ENCODE measurements at places on chromosomes 5 and 9.
A peak's percentile ranks its signal among the peaks of the same experiment; 100 is the strongest.

- peak; percentile 90 for DNase-seq
Measured at GRCh38 chr9:87206064-87206661, 258.9 kb upstream of the GAS1 start.

DNA sequence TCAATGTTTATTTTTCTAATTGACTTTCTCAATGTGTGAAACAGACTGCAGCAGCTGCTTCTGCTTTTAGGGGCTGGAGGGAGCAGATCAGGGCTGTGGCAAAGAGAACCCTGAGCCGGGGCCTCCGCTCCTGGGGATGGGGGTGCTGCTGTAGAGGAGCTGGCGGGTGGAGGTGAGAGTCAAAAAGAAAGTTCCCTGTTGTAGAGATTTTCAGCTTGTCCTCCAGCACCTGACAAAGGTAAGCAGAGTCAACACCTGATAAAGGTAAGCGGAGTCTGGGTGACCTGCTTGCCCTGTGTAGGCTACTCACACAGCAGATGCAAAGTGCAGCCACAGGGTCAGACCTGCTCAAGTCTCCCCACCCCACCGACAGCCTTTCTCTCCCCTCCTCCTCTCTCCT is 252.4 kb upstream of the IRX1 start:
- DNase-seq, result no peak

- DNase-seq, result no peak
Measured at GRCh38 chr5:92644266-92644886, 936.6 kb downstream of the NR2F1-AS1 start.

DNA sequence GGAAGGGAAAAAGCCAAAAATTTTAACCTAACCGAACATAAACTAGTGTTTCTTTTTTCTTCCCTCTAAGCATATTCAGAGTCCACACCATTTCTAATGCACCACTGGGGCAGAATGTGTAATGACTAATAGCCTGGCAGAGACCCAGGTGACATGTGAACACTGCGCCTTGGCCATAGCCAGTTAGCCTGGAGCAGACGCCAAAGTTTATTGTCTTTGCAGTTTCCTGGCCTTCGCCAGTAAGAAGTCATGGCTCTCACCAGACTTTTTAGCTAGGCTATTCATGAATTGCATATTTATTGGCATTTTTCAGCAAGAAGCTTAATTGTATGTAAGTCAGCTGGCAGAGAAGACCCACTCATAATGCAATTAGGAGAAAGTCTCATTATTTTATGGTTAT is 182.8 kb upstream of the SLC27A6 start:
- DNase-seq, result peak; percentile 72

- DNase-seq, result no peak
Measured at GRCh38 chr5:116453988-116454411, 120.6 kb downstream of the SEMA6A start.

DNA sequence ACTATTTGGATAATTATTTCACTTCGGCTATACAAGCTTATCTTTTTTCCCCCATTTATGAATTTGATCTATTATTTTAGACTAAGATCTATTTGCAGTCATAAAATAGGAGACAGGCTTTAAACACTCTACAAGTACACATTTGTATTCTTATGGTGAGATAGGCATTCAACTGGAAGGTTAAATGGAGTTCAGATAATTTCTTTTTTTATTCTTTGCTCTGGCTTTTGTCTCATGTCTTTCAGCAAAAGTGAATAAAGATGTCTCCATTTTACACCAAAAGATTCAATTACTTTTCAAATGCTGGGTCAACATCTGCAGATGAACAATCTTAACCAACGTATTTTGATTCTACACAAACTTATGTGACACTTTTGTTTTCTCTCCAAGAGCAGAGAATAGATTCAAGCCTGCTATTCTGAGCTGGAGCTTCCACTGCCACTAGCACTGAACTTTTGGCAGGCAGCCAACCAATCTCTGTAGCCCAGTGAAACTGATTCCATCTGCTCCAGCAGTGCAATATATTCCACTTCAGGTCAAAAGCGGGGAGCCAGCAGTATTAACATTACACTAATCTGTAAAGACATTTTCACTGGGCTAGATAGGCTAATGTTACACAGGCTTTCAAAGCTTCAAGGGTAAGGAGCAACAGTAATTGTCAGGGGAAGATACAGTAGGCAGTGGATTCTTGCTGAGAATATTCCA is 452.0 kb upstream of the ZNF608 start:
- peak; percentile 36 for DNase-seq

DNA sequence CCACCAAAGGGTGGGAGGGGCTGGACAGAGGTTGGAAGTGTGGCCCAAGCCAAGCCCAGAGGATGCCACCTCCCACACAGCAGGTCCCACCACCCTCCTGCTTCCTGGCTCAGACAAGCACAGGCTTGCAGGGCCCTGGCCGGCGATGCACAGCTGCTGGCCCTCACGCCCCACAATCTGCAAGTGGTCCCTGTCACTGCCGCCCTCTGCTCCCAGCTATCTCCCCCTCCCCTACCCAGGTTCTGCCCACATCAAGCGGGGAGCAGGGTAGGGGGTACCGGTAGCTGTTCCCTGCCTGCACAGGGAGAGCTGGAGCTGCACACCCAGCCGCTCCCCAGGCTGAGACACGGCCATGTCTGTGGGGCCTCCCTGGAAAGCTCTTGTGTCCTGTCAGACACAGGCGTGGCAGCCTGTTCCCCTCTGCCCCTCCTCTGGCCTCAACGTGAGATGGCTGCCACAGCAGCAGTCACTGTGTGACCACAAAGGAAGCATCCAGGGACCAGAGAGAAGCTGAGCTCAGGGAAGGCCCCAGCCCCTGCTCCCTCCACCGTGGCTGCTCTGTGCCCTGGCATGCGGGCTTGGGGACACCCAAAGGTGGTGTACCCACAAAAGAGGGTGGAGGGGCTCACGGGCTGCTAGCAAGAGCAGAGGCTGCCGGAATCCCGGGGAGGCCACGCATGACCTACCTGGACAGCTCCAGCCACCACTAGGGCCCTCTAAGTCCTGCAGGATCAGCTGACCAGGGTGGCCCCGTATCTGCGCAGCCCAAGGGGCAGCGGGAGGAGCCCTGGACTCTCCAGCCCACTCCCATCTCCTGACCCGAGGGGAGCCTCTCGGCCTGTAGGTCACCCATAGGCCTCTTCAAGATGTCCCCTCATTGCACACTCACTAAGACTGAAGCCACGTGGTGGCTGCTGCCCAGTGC is 10.9 kb upstream of the ZDHHC11 start:
- no peak for DNase-seq

DNA sequence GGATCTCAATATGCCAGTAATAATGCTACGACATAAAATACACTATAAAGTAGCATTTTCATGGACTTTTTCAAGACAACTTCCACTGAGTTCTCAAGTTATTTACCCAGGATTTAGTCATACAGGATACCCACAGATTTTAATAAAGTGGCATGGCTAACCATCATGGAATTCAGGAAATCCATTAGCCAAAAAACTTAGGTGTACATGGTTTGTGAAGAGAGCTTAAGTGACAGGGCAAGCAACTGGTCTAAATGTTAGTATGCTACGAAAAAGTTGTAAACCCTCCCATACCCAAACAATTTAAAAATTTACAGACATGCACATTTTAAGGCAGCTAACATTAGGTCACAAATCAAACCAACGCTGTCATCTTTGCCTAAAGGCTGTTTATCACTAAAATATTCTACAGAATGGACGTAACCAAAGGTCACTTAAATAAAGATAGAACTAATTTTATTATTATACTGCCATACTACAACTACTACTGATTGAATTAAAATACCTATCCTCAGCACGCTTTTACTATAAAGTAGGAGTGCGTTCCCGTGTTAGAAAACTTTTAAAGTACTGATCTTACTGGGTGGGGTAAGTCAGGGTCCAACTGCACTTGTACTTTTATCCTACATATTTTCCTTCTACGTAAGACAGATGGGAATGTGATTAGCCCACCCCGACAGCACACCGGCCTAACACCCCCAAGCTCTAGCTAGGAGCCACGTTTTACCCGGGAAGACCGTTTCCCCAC is 1.1 kb downstream of the UBTD2 start:
- DNase-seq, result no peak

- DNase-seq, result no peak
Measured at GRCh38 chr9:4657426-4658159, 4.5 kb upstream of the PLPP6 start.

GRCh38 chr5:59661311-59661710 is 232.2 kb downstream of the PDE4D start:
- DNase-seq, result no peak

- no peak for DNase-seq
Measured at GRCh38 chr9:31790720-31791119, 593.7 kb upstream of the ACO1 start.

- DNase-seq, result no peak
Measured at GRCh38 chr5:64789457-64789856, 20.7 kb downstream of the CWC27 start.

GRCh38 chr5:21701317-21701716 is 1151.8 kb downstream of the CDH12 start:
- DNase-seq, result no peak

- no peak for DNase-seq
Measured at GRCh38 chr9:23079798-23080197, 633.2 kb downstream of the DMRTA1 start.

- no peak for DNase-seq
Measured at GRCh38 chr5:34587355-34588241, 68.5 kb upstream of the RAI14 start.

- no peak for DNase-seq
Measured at GRCh38 chr5:92444888-92445287, 1061.8 kb upstream of the ARRDC3 start.

GRCh38 chr5:16265141-16265540 is 85.5 kb upstream of the MARCHF11 start:
- no peak for DNase-seq

- DNase-seq, result no peak
Measured at GRCh38 chr9:23766613-23767012, 59.4 kb downstream of the ELAVL2 start.

DNA sequence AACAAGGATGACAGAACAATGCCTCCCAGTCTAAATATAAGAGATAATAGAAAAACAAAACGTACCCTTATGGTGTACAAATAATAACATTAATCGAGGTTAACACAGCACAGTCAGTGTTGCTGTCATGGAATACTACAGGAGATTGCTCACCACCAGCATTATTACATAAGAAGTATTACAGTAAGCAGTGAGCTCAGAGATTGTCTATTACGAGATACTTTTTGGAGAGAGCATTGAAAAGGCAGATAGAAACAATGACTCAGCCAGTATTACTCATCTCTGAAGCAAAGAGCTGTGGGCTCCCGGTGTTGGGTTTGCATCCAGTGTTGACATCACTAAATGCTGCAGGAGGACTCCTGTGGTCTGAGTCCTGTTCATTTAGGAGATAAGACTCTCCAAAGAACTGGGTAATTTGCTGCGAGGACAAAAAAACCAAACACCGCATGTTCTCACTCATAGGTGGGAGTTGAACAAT is 191.9 kb upstream of the SEMA6A start:
- no peak for DNase-seq

GRCh38 chr5:89181546-89181945 is 298.6 kb upstream of the MEF2C start:
- DNase-seq, result no peak
